ENCODE measurements at places on chromosomes 4 and X.

DNA sequence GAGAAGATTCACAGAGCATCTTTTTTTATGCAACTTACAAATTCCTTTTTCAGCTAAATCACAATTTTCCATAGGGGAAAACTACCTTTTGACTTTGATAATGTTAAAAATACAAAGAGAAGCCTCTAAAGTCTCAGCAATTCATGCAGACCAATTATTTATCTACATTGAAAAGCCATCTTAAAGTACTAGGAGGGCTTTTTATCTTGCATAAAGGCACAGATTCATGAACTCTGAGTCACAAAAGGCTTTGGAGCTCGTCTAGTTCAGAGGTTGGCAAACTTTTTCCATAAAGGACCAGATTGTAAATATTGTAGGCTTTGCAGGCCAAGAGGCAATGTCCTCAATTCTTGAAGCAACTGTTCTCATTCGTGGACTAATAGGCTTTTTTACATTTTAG, 210.4 kb upstream of the HDX start:
- no peak for DNase-seq

DNA sequence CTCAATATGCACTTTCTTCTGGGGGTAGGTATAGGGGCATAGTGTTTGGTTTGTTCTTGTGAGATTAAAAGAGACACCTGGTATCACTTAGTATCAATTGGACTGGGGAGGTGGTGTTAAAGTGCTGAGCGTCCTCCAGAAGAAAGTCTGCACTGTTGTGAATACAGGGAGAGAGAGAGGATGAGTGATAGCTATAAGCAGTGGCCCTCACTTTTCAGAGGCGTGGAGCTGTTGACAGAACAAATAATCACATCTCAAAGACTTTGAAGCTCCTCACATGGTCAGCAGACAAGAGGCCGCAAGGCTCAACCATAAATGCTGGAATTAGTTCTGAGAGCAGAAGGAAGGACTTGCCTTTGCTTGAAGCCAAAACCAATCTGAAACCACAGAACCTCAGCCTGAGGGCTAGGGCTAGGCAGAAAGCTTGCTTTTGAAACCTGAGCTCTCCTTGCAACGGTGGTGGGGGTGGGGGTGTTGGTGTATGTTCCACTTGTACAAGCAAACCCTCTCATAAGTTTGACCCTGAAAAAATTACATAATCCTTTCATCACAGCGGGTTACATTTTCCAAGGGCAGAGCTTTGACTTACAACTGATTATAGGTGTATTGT, 123.2 kb upstream of the SCML1 start:
- DNase-seq, result no peak

DNA sequence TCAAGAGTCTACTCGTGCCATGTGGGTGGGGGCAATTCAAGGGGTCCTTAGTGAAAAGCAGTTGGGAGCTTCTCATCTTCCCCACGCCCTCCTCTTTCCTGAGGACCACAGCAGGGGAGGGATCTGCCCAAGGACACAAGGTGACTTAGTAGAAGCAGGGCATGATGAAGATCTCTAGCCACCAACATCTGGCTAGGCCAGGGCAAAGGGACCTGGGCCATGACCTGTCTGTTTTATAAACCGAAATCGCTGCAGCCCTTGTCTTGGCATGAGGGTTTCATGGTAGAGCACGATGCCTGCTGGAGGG, 5.1 kb downstream of the G6PD start:
- DNase-seq, result no peak

DNA sequence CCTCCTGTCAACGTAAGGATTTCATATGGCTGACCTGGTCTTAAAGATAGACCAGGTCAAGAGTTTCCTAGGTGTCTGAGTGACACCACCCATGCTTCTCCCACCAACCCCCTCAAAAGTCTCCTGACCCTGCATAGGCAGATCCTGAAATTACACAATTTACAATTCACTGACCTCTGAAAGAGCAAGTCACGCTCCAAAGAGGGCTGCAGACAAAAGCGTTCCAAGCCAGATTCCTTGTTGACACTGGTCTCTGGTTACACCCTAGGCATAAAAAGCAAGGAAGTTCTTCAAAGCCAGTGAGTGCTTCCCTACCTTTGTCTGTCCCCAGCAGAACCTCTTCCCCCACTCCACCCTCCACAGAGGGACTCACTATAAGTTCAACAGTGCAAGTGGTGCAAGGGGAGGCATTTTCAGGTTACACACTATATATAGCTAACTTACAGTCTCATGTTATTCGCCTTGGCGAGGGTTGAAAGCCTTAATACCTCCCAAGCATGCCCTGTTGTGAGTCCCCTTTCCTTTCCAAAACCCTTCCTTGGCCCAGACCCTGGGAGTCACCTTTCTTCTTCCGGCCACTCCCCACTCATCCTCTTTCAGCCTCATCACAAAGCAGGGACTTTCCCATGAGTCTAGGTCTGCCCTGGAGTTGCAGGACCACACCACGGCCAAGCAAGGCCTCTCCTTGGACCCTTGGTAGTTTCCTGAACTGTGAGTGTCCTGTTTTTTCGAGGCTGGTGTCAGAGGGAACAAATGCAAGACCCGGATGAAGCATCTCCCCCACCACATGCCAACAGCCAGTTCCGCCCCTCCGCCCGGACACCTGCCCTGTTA, 58.0 kb upstream of the KLF3 start:
- DNase-seq, result peak; percentile 45

DNA sequence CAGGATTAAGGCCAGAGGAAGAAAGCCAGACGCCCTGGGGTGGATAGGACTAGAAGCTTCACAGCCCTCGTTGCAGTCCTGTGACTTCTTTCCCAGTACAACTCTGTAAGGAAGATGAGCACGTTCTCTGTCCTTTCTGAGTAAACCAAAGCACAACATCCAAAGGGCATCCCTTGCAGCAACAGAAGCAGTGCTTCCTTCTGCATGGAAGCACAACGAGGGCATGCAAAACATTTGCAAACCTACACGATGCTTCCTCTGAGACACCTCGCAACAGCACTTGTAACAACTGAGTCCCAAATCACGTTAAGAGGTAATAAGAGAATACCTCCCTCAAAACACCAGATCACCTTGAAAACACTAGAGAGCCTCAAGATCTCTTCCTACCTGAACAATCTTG, 335.7 kb upstream of the RASGEF1B start:
- no peak for DNase-seq

DNA sequence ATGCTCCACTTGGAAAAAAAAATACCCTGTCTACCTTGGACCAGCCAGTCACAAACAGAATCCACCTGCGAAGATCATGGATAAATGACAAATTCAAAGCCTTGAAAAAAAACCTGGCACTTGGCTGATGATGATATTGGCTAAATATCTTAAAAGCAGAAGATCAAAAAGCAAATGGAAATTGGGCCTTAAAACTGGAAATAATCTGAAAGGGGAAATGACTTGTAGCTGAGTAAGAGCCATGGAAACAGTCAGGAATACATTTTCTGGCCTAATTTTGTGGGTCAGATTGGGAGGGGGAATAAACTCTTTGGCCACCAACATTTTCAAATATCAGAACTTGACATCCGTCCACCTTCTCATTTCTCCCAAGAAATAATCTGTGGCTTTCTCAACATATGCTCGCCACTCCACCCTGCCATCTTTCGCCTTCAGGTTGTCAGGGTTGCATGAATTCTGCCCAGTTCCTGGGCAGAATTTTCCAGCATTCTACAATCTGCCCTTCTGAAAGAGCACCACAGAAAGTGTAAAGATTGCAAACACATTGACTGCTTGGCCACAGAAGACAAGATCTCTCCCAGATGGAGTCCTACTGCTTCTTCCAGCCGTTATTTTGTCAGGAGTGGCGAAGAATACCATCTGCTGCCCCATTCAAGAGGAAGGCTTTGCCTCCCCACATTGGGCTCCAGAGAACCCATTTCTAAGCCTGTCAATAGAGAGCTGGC, 1.7 kb upstream of the NDP start:
- no peak for DNase-seq

- no peak for DNase-seq
Observed at GRCh38 chr4:170428929-170429328, 339.2 kb upstream of the AADAT start.

GRCh38 chrX:555725-556666, 74.6 kb upstream of the SHOX start:
- DNase-seq, result no peak

DNA sequence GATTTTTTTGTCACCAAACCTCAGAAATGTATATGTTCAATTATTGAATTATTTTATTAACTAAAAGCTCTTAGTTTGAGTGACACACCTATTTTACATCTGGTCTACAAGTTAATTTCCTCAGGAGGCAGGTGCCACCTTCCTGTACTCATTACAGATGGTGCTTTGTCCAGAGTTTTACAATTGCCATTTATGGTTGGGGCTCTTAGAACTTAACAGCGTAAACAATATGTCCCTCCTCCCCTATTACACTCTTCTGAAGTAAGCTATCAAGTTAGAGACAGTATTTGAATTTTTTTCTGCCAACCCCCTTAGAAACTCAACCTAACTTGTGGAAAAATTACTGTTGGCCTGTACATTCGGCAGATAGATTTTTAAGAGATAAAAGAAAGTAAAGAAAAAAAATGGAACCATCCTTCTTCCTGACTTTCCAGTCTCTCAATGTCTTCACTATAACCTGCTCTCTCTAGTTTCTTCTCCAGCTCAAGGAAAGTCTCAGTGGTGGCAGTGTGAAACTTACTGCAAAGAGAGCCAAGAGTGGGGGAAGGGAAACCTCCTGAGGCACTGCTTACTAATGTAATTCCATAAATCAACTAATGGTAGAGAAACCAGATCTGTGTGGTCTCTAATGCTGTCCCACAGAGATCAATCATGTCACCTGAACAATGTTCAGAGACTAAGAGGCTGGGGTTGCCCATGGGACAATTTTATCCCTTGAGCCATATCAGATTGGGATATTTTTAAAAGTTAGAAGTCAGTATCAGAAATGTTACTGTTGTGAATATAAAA, 7.8 kb downstream of the CXXC4 start:
- no peak for DNase-seq

- DNase-seq, result peak; percentile 22
Observed at GRCh38 chrX:109890910-109891502, 111.9 kb upstream of the TMEM164 start.

DNA sequence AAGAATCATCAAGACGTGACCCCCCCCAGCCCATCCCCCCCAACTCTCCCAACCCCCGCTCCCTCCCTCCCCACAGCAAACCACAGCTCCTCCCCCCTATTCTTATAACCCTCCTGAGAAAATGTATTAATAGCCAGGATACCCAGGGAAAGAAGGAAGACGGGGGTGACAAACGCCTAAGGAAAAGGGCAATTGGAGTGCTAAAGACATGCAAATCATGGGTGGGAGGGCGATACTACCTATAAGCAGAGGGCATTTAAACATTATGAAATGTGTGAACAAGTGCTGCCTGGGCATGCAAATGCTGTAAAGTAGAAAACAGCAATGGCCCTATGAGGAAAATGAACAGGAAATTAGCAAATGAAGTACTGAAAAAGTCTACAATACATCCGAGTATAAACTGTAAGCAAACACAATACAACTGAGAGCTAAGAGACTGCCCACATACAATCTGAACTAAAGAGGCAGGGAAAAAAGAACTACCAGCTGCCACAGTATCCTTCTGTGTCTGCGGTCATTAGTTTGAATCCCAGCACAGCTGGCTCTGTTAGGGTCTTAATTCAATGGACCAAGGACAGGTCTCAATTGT, 2.4 kb downstream of the CXXC4 start:
- peak; percentile 46 for DNase-seq

- no peak for DNase-seq
Observed at GRCh38 chr4:182593864-182594263, 323.3 kb downstream of the DCTD start.

DNA sequence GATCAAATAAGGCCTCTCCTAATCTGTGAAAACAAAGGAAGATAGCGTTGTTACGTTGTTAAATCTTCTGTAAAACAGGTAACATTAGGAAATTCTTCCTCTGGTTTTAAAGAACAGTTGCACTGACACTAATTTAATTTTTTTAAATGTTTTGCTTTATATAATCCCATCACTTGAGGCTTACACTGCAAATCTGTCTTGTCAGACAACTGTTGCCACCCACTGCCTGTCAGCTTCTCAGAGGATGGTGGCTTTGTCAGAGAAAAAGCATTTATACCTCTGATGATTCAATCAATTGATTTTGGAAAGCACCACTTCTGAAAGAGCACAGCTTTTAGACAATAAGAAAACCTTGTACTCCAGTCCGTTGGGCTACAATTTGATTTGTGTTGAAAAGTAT, 799.1 kb downstream of the FSTL5 start:
- no peak for DNase-seq

- DNase-seq, result no peak
Observed at GRCh38 chr4:104848597-104849225, 298.0 kb upstream of the TET2 start.

GRCh38 chr4:56408978-56409377, 21.7 kb upstream of the AASDH start:
- no peak for DNase-seq

DNA sequence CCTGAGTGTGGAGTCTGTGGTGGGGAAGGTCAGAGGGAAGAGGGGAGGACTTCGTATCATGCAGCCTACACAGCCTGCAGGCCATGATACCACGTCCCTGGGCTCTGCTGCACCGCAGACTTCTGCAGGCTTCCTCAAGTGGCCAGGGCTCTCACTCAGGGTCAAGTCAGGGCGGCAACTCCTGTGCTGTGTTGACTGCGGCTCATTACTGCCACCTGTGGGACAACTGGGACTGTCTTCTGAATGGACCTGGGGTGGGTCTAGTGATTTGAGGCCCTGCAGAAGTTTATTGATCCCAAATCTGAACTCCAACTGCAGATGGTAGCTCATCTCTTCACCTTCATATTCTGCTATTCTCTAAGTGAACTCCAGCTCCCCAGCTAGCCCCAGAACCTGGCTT, 167.1 kb downstream of the NSUN7 start:
- DNase-seq, result no peak

- no peak for DNase-seq
Observed at GRCh38 chr4:74670583-74670982, 123.7 kb downstream of the BTC start.

GRCh38 chrX:103356858-103357257, 552 bp downstream of the TCEAL9 start:
- peak; percentile 49 for DNase-seq

- DNase-seq, result no peak
Observed at GRCh38 chr4:628821-629635, 3.7 kb downstream of the PDE6B start.

GRCh38 chr4:171266671-171267070, 546.5 kb upstream of the GALNTL6 start:
- DNase-seq, result no peak

DNA sequence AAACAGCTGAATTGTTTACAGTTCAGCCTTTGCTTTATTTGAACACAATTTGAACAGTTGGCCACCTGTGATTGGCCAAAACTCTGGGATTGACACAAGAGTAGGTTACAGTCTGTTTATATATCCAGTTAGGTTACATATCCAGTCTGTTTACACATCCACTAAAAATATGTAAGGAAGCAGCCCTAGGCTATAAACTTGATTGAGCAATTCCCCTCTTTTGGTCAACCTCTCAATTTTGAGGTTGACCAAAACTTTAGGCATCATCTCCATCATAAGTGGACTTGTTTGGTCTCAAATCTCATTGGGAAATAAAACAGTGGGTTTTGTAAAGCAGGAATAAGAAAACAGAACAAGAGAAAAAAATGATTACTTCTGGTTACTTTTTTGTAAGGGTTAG, 190.8 kb downstream of the SPATA18 start:
- no peak for DNase-seq

Data from right kidney (tissue), 9 donors.